ENCODE measurements at places on chromosomes 3 and 15.

DNA sequence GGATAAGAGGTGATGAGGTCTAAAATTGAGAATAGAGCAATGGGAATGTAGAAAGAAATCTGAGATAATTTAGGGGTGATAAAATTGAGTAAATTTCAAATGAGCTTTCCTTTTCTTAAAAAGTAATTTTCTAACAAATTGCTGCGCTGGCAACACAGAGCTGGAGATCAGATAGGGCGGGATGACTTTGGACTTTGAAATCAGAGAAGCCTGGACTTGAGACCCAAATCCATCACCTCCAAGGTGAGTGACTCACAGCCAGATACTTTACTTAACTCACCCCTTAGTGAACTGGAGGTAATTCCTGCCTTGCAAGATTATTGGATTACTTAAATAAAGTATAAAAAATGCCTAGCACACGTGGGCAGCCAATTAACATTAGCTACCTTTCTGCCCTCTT, 80.8 kb downstream of the P2RY1 start:
- no peak for DNase-seq

DNA sequence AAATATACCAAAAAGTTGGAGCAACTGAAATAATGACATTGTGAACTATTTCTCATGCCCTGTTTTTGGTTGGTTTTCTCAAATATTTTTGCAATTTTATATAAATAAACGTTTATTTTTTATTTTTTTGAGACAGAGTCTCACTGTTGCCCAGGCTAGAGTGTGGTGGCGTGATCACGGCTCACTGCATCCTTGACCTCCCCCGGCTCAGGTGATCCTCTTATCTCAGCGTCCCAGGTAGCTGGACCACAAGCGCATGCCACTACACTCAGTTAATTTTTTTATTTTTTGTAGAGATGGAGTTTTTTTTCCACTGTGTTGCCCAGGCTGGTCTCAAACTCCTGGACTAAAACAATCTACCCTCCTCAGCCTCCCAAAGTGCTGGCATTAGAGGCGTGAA, 45.6 kb downstream of the YEATS2 start:
- no peak for DNase-seq

DNA sequence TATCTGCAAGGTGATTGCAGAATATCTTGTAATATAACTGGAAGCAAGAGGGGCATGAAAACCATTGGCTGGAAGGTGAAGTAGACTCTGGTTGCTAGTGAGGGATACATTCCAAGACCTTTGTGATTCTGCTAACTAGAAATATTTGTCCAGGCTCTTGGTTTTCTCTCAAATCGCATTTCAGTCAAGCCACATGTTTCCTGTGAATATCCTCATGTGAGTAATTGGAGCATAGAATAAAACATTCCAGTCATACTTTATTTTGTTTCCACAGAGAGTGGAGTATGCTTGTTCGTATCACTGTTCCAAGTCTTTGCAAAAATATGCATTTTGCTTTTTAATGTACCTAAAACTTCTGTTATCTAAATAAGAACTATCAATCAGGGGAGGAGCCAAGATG, 850.0 kb downstream of the EPHA3 start:
- no peak for DNase-seq

DNA sequence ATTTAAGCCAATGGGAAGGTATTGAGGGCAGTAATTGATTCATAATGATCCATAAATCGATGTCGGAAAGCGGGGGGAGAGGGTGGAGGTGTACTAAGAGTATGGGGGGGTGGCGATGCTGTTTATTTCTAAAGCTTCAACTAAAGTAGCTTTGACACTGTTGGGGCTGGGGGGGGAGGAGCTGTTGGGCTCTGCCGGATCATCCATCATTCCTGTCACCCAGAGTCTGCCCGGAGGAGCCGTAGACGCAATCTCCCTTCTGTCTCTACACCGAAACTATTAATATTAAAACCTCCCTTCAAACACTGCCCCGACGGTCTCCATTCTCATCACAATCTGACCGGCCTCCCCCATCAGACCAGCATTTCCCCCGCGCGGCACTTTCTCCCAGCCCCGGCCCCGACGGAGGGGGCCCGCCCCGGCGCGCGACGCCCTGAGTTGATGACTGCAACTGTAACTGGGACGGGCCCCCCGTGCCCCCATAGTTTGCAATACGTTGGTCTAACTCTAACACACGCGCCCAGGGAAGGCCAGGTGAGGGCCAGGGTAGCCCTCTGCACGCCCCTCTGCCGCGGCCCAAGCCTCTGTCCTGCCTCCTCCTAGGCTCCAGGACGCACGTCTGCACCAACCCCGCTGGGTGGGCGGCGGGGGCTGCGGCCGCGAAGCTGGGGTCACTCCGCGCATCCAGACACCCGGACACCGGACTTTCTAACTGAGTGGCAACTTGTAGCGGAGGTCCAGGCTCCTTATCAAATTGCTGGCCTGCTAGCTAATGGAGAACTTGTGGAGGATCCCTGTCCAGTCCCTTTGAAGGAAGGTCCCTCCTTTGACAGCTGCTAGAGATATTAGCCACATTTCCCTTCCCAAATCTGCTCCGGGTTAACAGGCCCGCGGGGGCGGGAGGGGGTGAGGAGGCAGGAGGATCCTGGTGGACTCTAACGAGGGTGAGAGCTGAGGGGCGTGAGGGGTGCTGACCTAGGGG, 212.0 kb downstream of the MEIS2 start:
- no peak for DNase-seq

DNA sequence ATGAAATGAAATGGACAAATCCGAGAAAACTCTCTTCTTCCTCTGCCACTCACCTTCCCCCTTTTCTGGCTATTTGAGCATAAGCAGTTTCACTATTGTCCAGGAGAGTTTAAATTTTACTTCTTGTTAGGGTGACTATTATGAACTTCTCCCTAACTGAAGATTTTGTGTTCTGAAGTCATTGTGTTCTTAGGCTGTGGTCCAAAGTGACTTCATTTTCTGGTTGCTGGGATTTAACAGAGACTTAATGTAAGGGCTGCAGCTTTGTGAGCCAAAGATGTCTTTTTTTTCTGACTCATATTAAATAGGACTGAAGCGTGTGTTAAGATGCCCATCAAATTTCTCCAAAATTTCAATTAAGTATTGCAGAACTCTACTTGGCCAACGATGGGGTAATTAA, 46.5 kb upstream of the FSTL1 start:
- no peak for DNase-seq

- DNase-seq = no peak
Measured at GRCh38 chr15:62187425-62187824, 22.3 kb upstream of the C2CD4B start.

- DNase-seq = no peak
Measured at GRCh38 chr15:61196711-61197586, 32.2 kb downstream of the RORA start.

DNA sequence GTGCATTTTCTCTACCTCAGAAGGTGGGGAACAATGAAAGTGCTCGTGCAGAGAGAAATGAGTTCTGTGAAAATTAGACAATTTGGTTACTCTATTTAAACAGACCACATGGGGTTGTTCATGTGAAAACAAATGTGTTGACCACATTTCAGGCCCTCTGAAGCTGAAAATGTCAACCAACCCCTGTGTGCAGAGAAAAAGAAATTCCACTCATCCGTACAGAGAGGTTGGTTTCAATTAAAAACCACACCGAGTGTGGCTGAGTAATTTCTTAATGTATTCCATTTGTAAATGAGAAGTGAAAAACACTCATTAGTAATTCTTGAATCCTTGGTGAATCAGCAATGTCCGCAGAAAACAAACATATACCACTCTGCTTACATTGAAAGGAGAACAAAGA, 46.9 kb upstream of the SLC7A14 start:
- DNase-seq = no peak

DNA sequence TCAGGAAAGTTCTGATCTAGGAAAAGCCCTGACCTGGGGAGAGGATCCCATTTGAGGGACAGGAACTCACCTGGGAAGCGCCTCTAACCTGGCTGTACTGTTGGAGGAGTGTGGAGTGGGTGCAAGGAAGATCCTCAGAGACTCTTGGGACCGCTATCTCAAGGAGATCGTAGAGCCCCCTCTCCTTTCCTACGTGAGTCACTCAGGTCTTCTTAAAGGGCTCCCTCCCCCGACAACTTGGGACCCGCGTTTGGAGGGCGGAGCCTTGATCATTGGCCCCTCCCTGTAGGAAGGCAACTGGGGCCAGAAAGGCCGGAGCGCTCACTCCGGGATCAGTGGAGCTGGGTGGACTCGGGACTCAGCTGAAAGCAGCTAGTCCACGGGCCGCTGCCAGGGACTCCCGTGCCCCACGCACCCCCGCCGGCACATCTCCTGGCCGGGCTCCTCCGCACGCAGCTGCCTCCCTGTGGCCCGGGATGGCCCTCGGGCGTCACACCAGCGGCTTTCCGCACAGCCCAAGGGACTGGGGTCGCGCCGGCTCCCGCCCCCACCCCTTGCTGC, 520 bp downstream of the SLC26A6 start:
- no peak for DNase-seq

DNA sequence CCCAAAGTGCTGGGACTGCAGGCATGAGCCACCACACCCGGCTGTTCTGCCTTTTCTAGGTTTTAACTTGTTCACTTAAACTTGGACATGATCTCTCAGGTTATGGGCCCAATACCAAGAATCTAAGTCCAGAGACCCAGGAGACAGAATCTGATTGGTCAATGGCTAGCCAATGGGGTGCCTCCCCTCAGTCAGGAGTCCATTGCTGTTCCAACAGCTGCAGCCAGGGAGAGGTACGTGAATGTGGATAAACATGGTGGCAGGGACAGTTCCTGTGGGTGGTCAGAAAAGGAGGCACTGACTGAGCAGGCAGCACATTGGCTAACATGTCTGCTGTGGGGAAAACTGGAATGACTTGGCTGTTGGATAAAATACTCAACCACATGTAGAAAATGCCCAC, 140.3 kb downstream of the RPLP1 start:
- no peak for DNase-seq

GRCh38 chr3:188239577-188239976, 85.6 kb downstream of the LPP start:
- no peak for DNase-seq

DNA sequence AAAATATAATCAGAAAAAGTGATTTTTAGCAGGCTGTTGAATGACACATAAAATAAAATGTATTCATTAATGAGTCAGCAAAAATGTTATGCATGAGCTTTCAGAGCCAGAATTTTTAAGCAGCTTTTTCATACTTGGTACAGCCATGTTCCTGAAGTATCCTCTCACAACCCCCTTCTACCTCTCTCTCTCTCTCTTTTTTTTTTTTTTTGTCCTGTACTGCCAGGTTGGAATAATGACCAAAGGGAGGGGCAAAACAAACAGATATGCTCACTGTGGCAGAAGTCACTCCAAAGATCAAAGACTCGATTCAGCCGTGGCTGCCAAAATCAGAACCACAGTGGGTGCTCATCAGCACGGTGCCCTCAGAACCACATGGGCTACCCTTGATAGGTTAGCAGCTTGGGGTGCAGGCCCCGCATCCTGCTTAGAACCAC, 383.0 kb downstream of the ZBTB20 start:
- DNase-seq = no peak

DNA sequence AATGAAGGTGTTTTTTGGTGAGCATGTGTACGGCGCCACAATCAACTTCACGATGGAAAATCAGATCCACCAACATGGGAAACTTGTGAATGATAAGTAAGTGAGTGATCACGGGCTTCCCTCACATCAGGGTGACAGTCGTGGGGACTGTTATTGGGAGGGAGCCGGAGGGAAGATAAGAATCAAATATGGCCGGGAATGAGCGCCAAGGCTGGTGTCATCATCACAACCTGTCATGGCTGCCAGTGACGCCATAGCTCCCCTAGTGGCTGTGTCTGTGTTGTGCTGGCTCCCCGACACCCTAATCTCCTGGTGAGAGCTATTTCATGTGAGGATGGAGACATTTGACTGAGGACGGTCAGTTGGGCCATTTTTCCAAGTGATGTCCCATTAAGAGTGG, 168.5 kb downstream of the SV2B start:
- no peak for DNase-seq

GRCh38 chr3:193897731-193898180, 238.2 kb upstream of the HES1 start:
- no peak for DNase-seq

GRCh38 chr3:64399205-64399800, 174.0 kb upstream of the PRICKLE2 start:
- no peak for DNase-seq

- no peak for DNase-seq
Measured at GRCh38 chr3:97430601-97431000, 334.0 kb upstream of the ARL6 start.

DNA sequence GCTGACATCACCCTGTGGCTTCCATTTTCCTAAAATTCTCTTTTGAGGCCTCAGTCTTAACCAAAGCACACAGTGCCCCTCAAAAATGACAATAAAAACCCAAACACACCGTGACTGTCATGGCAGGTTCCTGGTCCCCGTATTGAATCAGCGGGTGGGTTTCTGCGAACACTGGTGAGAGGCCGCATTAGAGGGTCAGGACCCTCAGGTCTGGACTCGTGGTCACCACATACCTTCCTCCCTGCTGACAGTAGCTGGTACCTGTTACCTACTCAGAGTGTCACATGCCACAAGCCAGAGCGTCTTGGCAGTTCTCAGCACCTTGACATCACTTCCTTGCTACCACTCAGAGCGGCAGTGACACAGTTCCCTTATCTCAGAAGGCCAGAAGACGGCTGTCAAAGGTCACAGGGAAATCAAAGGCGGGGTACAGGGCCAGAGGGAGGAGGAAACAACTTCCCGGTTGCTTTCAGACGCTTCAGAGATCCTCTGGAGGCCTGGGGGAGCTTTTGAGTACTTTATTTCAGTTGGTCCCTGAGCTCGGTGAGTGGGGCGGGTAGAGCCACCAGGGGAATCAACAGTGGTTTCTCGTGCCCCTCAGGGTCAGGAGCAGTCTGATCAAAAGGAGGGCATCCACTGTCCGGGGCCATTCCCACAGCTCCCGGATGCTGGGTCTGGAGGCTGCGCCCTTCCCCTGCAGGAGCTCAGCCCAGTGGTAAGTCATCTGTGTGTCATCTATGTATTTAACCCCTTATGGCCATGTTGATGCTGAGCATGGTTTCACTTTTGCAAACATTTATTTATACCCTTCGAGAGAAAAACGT, at the start of the genes CCR5AS and CCRL2:
Gene CCR5AS, minus strand, starts transcription at position 279 of the 824 bp plus-strand sequence.
Gene CCRL2, plus strand, starts transcription at position 472 of the 824 bp plus-strand sequence. CDS start 821 bp downstream, outside the sequence.
- peak; percentile 4 for DNase-seq

GRCh38 chr3:117463276-117464115, 753.9 kb downstream of the TUSC7 start:
- DNase-seq = no peak

DNA sequence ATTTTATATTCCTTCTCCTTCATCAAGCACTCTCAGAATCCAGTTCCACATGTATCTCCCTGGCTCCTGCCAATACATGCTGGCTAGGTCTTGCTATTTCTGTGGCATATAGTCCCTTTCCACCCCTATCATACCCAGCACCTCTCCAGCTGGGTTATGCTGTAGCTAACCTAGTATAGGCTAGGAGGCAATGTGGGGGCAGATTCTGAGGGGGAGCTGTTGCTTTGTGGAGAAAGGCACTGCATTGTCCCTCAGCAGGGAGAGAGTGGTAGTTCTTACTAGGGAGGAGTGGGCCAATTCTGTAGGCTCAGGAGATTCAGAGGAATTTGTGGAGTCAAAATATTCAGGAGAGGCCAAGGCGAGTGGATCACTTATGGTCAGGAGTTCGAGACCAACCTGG, 39.4 kb upstream of the UBL7 start:
- DNase-seq = no peak

- no peak for DNase-seq
Measured at GRCh38 chr15:67178569-67179210, 75.8 kb downstream of the AAGAB start.
